ENCODE measurements at places on chromosomes 4 and X.

DNA sequence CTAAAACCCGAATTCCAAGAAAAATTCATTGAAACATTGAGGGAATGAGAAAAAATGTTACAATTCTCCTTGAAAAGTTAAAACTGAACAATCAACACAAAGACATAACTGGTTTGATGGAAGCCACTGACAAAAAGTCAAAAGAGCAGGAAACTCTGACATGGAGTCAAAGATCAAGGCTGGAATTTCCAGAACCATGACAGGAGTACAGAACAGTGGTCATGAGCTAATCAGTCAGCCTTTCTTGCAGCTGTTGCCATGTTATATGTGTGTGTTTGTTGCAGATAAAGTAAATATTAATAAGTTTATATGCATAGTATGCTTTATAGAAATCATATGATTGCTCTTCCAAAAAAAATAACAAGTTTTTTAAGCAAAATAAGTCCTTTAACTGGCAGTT lies 184.7 kb upstream of the HCCS start:
- no peak for DNase-seq

- no peak for DNase-seq
Observed at GRCh38 chr4:105246712-105247111, 100.0 kb downstream of the TET2 start.

- no peak for DNase-seq
Observed at GRCh38 chrX:27976284-27976683, 5.0 kb downstream of the DCAF8L1 start.

DNA sequence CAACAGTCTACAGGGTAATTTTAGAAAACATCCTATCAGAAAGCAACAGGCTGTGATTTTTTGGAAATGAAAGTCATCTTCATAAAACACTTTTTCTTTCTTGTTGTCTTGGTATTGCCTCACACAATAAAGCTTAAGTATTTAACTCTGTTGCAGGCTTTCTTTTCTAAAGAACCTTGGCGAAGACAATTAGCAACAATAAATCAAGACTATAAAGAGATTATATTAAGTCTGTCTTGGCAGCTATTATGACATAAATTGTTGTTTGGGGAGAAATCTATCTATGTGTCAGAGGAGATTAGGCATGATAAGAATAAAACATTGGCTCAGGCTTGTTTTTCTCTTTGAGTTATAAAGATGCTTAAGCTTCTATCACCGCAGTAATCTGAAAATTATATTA lies 1774.8 kb downstream of the ARAP2 start:
- DNase-seq, result no peak

DNA sequence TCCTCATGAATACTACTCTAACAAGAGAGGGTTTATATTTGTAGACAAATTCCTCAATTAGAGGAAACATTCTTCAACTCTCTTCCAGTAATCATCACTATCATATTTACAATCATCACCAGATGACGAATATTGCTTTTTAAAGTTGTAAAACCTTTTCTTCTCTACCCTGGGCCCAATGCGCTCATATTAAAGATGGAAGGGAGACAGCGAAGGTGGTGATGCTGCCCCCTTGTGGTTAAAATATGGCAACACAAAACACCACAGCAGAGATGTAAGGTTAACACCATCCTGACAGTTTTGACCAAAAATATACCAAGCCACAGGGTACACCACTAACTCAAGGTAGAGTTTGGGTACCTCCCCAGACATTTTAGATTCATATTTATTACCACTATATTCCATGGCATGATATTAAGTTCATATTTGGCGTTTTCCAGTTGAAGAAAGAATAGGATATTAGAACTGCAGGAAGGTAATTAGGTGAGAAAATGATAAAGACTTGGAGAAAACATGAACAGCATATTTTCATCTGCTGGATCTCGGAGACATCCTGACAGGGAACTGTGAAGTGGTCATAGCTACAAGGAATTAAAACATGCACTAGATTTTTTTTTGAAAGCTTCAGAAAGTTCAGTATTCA lies 72.8 kb downstream of the SLC9A7 start:
- DNase-seq, result no peak

DNA sequence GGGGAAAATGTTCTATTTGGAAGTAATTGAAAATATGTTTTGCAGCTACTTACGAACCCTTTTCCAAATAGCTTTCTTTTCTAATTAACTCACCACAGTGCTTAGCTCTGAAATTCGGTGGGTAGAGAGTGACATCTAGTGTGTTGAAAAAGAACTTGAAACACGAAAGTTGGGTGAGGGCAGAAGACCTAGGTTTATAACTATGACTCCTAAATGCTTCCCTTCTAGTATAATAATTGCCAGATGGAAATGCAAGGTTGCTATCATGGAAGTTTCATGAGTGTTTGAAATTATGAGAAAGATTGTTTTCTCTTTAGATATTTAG lies 77.3 kb upstream of the NOCT start:
- DNase-seq, result no peak

DNA sequence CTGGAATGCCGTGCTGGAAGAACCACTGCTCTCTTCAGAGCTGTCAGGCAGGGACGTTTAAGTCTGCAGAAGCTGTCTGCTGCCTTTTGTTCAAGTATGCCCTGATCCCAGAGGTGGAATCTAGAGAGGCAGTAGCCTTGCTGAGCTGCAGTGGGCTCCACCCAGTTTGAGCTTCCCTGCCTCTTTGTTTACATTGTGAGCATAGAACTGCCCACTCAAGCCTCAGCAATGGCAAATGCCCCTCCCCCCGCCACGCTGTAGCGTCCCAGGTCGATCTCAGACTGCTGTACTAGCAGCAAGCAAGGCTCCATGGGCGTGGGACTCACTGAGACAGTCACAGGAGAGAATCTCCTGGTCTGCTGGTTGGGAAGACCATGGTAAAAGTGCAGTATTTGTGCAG lies 34.8 kb upstream of the MUC7 start:
- no peak for DNase-seq

- DNase-seq, result no peak
Observed at GRCh38 chr4:151045907-151046306, 30.8 kb upstream of the LRBA start.

- no peak for DNase-seq
Observed at GRCh38 chrX:12802741-12803140, 11.5 kb downstream of the PRPS2 start.

- no peak for DNase-seq
Observed at GRCh38 chr4:126396703-126397102, 1081.9 kb downstream of the FAT4 start.

DNA sequence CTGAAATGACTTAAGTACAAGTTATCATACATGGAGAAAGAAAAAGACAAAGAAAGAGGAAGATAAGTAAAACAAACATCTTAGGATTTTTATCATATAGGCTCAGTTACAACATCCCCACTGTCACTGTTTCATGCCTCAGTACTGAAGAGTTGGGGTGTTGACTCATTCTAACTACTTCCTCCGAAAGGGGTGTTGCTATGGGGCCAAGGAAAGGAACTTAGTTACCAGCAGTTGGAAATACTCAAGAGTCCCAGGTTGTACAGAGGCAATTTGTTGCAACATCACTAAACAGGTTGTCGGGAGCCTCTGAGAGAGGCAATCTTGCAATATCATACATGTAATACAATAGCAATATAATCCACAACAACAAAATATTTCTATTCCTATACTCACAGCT lies 1264.7 kb downstream of the PCDH7 start:
- DNase-seq, result no peak

DNA sequence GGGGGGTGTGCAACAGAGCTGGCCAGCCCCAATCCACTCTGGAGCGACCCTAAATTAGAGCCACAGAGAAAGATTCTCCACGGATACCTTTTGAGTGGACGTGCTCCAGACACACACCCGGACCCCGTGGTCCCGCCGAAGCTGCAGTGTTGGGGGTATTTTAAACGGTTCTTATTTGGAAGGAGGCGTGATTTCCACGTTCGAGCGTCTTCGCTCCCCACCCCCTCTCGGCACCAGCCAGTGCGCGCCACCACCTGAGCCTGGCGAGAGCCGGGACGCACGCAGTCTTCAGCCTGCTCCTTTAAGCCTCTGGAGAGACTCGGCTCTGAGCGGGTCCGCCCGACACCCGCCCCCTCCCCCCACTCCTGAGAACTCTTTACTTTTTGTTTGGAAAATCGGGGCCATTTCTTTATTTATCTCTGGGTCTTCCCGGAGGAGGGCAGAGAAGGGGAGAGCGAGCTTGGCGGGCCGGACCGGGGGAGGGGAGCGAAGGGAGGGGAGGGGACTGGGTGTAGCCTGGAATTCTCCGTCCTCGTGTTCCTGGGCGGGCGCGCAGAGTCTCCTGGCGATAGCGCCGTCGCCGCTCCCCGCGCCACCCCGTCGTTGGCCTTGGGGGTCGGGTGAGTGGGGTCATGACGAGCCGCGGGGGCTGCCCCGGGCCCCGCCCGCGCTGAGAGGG lies 668 bp upstream of the PTCHD1 start:
- no peak for DNase-seq

DNA sequence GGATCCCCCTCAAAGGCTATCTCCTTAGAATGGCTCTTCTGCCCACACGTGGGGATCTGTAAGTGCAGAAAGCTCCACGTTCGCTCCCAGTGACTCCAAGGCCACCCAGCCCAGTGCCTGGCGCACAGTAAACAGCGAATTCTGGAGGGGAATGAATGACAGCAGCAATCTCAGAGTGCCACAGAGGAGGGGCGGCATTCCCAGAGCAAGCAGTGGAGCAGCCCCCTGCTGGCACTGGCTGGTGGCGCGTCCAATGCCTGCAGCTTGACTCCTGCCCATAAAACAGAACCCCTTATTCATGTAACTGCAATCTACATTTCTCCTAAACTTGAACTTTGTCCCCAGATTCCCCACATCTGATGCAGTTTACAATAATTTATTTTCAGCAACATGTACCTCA lies 6.9 kb upstream of the HELT start:
- no peak for DNase-seq

GRCh38 chrX:7596822-7597221 lies 246.1 kb upstream of the VCX start:
- DNase-seq, result no peak

- no peak for DNase-seq
Observed at GRCh38 chrX:48068096-48068887, 3.1 kb downstream of the ZNF630 start.

DNA sequence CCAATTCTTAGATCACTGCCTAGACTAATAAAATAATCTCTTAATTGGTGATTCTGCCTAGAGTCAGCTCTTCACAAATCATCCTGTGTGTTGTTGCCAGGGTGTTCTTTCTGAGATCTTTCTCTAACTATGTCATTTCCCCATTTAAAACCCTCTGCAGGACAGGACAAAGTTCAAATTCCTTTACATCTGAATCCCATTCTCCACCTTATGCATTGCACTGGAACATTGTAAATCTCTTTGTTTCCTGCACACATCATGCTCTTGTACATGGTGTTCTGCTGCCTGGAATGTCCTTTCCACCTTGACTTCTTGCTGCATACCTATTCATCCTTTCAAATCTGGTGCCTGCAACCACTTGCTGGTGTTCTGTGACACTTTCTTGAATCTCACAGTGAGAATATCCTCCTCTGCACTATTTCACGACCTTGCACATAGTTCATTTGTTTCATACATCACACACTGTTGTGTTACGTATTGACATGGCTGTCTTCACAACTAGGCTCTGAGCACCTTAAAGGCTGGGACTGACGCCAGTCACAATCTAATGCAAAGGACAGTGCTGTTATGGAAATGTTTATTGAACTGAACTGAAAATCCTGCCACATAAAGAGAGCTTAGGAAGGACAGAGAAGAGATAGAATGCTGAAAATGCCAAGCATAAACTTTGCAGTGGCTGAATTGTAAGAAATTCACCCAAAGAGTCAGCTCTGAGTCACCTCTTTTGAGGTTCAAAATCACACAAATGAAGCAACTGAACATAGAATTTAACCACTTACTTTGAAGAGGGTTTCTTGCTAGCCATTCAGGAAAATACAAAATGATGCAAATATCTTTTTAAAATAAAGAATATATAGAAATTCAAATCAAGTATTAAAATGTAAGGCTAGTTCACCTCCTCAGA lies 26.4 kb upstream of the SMIM14 start:
- DNase-seq, result no peak

DNA sequence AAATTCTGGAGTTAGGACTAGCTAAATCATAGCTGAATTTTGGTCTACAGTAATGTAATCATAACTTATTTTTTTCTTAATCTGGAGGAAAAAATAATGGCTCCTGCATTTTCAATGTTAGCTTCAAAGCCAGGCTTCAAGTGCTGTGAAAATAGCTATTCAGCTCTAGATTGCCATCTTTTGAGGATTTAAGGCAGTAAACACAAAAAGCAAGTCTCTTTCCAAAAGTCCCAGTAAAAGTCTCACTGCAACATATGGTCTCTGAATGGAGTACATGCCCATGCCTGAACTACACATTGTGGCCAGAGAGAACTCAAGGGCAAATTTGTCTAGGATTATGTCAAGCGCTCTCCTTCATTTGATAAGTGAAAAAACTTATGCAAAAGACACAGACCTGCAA lies 720.9 kb downstream of the FSTL5 start:
- no peak for DNase-seq

- DNase-seq, result no peak
Observed at GRCh38 chr4:98510340-98510739, 148.1 kb downstream of the TSPAN5 start.

- DNase-seq, result no peak
Observed at GRCh38 chr4:91488946-91489345, 814.8 kb upstream of the GRID2 start.

GRCh38 chr4:26003056-26003455 lies 89.0 kb downstream of the SMIM20 start:
- DNase-seq, result peak; percentile 19

GRCh38 chr4:53169695-53170617 lies 195.9 kb downstream of the SCFD2 start:
- DNase-seq, result no peak

DNA sequence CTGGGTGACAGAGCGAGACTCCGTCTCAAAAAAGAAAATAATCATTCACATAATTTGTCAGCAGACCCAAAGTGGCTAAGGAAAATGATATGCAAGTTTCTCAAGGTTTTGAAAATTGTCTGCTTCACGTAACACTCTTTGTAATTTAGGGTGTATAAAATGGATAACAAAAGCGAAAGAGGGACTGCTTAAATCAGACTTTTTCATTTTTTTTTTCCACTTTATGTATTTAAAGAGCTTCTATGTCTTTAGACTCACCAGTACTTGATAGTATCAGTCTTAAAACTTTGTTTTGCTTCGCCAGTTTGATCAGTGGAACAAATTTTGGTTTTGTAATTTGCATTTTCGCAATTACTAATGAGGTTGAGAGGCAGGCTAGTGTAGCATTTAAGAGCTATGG lies 34.6 kb downstream of the USP9X start:
- no peak for DNase-seq

GRCh38 chrX:155893521-155893920 lies 12.4 kb downstream of the VAMP7 start:
- DNase-seq, result no peak

DNA sequence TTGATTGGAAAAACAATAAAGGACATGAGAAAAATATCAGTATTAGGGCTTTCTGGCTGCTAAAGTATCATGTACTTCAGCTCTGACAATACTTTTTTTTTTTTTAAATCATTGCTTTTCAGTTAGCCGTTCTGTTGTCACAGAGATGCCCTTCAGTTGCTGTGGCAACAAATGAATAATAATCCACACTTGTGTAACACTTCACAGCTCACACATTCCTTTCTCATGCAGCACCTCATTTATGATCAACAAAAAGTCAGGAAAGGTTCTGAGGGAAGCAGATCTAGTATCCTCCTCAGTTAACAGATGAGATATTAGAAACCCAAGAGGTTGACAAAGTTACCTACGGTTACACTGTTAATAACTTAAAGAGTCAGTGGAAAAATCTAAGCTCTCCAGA lies 444.2 kb upstream of the SLIT2 start:
- DNase-seq, result no peak

GRCh38 chr4:67554096-67554495 lies 4.4 kb upstream of the STAP1 start:
- DNase-seq, result no peak

GRCh38 chrX:150522494-150522893 lies 45.9 kb upstream of the MTM1 start:
- no peak for DNase-seq

GRCh38 chrX:130741584-130741983 lies 161.4 kb downstream of the ENOX2 start:
- no peak for DNase-seq
